ENCODE measurements at places on chromosomes 12 and 14.

DNA sequence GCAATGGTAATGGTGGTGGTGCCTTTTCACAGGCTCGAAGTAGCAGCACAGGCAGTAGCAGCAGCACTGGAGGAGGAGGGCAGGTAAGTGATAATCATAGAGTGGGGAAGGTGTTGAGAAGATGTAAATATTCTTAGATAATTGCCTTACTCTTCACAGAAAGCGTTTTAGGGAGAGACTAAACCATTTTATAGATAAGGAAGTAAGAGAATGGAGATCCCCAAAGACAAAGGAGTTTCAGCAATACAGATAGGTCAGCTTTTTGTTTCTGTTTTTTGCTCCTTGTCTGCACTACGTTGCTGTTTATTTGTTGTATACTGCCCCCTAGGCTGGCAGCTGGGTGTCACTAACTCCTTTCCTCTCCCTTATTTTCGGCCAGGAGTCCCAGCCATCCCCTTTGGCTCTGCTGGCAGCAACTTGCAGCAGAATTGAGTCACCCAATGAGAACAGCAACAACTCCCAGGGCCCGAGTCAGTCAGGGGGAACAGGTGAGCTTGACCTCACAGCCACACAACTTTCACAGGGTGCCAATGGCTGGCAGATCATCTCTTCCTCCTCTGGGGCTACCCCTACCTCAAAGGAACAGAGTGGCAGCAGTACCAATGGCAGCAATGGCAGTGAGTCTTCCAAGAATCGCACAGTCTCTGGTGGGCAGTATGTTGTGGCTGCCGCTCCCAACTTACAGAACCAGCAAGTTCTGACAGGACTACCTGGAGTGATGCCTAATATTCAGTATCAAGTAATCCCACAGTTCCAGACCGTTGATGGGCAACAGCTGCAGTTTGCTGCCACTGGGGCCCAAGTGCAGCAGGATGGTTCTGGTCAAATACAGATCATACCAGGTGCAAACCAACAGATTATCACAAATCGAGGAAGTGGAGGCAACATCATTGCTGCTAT is 2.0 kb downstream of the SP1 start:
- no peak for DNase-seq

- DNase-seq = no peak
Measured at GRCh38 chr14:94557327-94557726, 3.9 kb upstream of the SERPINA4 start.

GRCh38 chr14:59619061-59619460 is 42.4 kb upstream of the CCDC175 start:
- DNase-seq = no peak

DNA sequence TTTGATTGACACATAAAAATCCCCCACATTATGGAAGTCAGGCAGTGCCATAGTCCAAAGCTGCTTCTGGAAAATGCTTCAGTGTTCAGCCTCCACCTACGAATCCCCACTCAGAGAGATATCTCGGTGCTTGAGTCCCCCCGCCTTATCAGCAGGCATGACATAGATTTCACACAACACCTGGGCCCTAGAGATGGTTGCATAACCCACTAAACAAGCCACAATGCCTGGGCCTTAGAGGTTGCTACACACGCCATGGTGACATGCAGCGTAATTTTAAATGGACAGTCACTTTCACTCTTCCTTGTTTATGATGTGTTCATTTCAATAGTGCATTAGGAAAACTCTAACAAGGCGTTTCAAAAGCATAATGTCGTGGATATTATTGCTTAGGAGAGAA is 38.0 kb downstream of the CCDC60 start:
- DNase-seq = no peak

GRCh38 chr14:96146131-96146771 is 58.4 kb upstream of the BDKRB2 start:
- DNase-seq = no peak

DNA sequence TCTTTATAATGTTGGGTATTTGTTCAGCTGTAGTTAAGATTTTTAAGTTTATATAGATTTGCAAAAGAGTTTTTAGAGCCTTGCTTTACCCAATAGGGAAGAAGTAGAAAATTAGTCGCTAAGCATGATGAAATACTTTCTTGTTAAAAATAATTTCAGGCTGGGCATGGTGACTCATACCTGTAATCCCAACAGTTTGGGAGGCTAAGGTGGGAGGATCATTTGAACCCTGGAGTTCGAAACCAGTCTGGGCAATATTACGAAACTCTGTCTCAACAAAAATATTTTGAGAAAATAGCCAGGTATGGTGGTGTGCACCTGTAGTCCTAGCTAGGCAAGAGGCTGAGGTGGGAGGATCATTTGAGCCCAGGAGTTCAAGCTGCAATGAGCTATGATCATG is 18.7 kb upstream of the SCFD1 start:
- no peak for DNase-seq

DNA sequence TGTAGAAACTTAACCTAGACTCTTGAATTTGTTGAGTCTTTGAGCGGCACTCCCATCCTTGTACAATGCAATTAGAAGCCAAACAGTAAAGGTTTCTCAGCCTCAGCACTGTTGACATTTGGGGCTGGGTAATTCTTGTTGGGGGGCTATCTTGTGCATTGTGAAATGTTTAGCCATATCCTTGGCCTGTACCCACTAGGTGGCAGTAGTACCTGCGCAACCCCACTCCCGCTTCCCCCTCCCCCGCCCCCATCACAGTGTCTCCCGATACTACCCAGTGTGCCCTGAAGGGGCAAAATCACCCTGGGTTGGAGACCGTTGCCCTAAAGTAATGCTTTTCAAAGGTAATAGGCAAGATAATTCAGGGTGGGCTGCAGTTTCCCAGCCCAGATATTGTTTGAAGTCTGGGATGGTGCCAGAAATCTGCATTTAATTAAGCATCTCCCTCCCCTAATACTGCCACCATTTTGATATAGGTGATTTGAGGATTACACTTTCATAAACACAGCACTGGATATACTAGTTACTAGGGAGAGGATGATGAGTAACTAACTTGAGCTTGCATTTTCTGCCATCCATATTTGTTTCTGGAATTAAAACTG is 1.8 kb downstream of the COX6A1 start:
- peak; percentile 56 for DNase-seq

GRCh38 chr14:29240066-29240465 is 473.5 kb downstream of the FOXG1 start:
- no peak for DNase-seq

- DNase-seq = no peak
Measured at GRCh38 chr12:94872671-94872970, 130.9 kb downstream of the NDUFA12 start.

GRCh38 chr12:11555743-11556625 is 93.5 kb upstream of the ETV6 start:
- no peak for DNase-seq

DNA sequence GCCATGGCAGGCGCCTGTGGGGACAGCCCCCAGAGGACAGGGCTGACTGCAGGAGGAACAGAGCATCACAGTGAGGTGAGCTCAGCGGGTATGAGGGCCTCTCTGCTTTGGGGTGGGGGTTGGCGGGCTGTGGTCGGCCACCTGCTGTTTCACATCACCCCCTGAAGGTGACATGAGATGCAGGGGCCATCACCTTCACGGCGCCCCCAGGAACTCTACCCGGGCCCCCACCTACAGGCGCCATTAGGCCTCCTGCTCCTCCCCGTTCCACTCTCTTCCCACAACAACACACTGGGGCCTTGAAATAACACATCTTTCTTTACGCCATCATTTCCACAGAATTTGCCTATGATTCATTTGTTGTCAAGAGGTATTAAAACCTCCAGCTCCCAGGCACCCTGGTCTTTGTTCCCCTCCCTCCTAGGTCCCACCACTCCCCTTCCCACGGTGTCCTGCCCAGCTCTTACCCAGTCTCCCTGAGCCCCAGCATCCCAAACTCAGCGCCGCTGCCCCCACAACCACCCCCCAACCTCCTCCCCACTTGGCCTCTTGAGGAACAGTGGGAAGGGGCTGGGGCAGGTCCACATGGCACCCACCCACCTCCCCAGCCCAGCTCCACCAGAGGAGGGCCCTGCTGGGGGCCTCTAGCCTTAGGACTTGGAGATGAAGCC is 12.7 kb upstream of the HDAC7 start:
- DNase-seq = no peak

GRCh38 chr12:45834809-45835208 is 105.3 kb downstream of the ARID2 start:
- DNase-seq = no peak

DNA sequence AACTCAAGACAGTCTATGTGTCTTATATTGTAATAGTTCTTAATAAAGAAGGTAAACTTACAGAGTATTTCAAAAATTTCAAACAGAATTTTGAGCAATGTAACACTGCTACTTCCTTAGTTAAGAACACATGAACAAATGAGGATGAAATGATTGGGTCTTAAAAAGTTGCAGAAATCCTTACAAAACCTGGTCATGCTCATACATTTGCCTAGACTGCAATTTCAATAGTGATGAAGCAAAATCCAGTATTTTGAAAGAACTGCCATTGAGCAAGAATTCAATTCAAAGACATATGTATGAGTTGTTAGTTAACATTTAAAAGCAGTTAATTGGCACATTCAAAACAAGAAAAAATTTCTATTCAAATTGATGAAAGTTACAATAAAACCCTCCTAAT is 17.8 kb upstream of the HIF1A start:
- no peak for DNase-seq

DNA sequence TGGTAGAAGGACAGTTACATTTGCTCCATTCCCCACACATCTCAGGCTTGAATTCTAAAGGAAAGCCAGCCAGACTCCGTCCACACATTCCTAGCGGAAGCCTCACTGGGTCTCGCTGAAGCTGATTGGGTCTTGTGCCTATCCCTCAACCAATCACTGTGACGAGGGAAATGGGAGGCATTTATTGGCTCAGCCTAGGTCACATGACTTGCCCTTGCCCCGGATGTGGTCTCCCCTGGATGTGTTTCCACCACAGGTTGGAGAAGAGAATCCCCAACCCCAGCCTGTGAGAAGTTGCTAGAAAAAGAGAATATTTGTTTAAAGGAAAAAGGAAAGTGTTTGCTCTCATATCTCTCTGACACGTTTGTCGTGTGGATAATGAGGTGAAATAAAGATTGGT is 93.4 kb downstream of the C12orf75 start:
- DNase-seq = no peak

- DNase-seq = no peak
Measured at GRCh38 chr12:69816082-69816481, 8.9 kb upstream of the MYRFL start.

Data from NCI-H1105 (cell line).